ENCODE measurements at places on chromosomes 5 and 9.

- DNase-seq, result no peak
Observed at GRCh38 chr5:76528547-76529331, 94.5 kb downstream of the F2RL2 start.

DNA sequence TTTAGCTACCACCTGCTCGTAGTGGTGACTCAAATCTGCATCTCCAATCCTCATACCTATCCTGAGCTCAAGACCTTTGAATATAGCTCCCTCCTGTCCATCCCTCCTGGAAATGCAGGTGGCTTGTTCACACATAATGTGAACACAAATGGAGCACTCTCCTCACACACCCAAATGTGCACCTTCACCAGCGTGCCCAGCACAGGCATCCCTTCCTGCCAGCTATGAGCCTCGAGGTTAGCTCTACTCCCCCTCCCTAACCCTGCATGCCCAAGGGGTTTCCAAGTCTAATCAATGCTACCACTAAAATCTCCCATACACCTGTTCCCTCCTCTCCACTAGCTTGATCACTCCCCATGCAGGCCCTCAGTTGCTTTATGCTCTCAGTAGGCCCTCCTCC, 2.2 kb upstream of the TGFBI start:
- DNase-seq, result no peak

DNA sequence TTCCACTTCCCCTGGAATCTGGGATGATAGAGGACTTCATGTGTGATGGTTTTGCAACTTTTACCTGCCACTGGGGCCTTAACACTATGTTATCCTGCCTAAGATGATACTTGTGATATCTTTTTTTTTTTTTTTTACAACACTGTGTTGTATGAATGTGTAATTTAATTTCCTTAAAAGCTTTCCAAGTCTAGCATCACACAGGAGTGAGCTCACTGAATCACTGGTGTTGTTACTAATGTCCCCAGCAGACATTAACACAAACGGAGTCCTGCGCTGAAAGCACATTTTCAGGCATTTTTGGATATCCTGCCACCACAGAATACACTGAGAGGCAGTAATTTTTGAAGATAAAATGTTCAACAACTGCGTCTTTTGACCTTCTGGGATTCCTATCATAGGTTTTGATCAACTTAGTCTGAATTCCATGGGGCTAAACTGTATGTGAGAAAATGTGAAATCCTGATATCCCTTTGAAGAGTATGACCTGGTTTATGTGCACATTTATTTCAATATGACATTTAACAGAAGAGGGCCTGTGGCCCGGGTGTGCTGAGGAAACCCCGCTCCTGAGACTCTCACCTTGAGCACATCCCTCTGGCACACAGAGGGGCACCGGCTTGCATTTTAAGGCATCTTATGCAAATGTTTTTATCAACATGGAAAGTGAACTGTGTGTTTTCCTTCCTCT, 118.0 kb downstream of the FSTL4 start:
- DNase-seq, result no peak

GRCh38 chr5:124162767-124163532, 583.5 kb downstream of the ZNF608 start:
- no peak for DNase-seq

GRCh38 chr9:15293804-15294316, 13.2 kb downstream of the TTC39B start:
- no peak for DNase-seq

- DNase-seq, result no peak
Observed at GRCh38 chr5:13581132-13581531, 363.4 kb downstream of the DNAH5 start.

GRCh38 chr5:115320006-115320405, 23.6 kb upstream of the CCDC112 start:
- no peak for DNase-seq

GRCh38 chr9:20309124-20309523, 313.2 kb downstream of the MLLT3 start:
- no peak for DNase-seq

GRCh38 chr5:69502767-69503488, 10.3 kb downstream of the OCLN start:
- peak; percentile 61 for DNase-seq

DNA sequence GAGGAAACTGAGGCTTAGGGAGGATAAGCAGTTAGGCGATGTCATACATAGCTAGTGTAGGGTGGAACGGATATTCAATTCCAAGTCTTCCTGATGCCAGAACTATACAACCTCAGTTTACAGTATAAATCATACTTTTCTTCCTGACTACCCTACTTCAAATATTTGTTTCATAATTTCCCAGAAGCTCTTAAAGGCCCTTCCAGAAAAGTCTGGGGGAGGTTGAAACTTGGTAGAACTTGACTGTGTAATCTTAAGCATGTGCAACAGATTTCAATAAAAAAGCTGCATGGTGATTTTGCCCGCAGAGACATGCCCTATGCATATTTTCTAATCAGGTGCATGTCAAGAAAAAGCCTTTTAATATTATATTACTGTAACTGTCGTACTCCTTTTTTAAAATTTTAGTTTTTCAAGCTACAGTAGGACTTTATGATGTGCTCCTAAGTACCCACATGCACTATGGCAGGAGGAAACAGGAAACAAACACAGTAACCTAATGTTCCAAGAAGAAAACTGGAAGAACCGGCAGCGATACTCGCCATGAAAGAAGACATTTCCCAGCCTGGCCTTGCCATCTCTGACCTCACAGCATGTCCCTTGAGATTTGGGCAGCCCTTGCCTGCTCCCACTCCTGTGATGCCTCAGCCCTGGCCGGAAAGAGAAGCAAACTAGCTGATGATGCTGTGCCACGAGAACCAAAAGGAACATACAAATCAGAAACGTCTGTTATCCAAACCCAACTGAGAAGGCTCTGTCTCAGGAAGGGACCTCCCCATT, 266.0 kb downstream of the EFNA5 start:
- no peak for DNase-seq

DNA sequence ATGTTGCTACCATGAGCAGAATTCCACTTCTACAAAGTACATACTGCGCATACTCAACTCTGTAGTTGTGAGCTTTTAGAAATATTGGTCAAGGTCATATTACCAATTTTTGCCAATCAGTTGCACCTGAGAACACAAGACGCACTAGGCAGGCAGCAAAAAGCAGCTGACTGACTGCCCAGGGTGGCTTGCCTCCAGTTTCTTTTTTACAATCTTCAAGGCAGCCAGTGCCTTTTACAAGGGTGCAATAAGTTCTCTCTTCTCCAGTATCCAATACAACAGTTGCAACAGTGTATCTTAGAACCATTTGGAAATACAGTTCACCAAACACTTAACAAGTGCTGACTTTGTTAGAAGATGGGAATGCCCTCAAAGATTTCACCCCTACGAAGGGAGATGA, 16.1 kb upstream of the FOXB2 start:
- DNase-seq, result no peak

DNA sequence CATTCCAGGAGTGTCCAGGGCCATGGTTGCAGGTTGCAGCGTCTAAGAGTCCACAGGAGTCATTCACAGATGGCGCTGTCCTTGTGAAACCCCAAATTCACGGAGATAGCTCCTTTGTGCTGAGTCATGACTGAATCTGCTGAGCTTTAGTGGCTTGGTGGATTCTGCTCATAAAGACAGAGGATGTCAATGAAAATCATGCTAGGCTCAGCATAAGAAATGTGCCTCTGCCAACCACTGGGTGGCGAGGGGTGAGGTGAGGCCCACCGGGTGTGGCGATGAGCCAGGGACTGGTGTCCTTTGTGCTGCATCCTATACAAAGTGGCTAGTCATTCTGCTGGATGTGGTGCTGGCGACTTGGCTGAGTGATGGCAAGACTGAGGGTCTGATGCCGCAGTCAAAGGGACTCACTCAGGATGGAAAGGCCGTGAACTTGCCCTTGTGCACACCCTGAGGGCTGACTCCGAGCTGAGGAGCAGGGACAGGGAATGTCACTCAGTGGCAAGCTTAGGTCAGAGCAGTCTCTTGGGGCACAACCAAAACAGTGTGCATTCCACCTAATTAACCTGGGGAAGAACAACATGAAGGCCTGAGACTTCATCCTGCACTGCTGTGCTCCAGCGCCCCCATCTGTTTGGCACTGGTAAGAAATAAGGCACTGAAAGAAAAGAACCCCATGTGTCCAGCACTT, 71.5 kb downstream of the DAP start:
- peak; percentile 24 for DNase-seq

DNA sequence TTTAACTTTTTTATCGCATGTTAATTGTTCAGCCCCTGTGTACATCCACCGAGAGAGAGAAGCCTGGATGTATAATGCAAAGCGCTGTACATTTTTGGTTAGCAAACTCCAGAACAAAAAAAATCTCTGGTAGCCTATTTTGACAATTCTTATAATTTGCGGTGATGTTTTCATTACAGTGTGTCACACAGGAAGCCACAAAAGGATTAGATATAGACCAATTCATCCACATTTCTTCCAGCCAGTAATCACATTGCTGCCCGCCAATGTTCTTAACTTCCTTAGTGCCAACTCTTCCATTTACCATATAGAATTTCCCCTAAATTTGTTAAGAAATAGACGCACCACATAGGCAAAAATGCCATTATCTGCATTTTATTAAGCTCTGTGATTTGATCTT, 435.6 kb downstream of the EFNA5 start:
- no peak for DNase-seq

- DNase-seq, result peak; percentile 84
Observed at GRCh38 chr9:130732793-130733221, 39.2 kb downstream of the EXOSC2 start.

GRCh38 chr9:34654323-34655051, 2.5 kb downstream of the IL11RA start:
- peak; percentile 54 for DNase-seq

GRCh38 chr9:8365029-8365428, 565.5 kb upstream of the DMAC1 start:
- DNase-seq, result peak; percentile 81

DNA sequence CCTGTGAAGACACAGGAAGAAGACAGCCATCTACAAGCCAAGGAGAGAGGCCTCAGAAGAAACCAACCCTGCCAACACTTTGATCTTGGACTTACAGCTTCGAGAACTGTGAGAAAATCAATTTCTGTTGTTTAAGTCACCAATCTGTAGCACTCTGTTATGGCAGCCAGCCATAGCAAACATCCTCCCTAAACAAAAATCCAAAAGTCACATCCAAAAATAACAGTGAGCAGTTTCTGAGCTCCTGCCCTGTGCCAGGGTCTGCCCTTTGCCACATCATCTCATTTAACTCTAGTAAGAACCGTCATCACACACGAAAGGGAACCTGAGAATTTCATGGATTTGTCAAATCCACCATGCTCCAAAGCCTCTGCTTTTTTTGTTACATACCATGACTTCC, 118.8 kb downstream of the TRIM36 start:
- peak; percentile 1 for DNase-seq

DNA sequence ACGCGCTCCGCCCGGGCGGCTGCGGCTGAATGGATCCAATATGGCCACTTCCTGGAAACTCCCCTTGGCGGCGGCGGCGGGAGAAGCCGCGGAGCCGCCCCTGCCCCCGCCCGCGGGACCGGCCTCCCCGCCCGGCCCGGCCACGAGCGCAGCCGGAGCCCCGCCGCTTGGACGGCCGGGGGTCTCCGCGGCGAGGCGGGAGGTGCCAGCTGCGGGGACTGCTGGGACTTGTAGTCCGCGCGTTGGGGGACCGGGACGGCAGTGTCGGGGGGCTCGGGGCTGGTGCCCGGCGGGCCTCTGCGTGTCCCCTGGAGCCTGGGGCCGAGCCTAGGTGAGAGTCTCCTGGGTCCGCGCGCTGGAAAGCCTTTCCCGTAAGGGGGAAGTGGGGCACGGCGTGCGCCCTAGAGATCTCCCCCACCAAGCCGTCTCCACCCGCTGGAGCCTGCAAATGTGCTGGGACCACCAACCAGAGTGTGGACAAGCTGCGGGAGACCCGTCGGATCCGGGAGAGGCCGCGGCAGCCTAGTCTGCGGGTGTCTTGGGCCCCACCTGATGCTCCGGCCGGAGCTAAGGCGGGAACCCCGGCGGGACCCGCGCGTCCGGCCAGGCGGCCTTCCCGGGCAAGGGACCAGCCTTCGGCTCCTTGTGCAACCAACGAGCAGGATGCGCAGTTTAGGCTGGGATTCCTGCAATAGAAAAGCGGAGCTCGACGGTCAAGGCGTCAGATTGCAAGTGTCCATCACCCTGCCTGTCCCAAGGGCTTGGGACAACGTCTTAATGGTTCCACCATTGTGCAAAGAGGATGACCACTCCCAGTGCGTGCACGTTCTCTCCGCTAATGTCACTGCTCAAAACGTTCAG, at the start of gene SEPTIN8:
TSS of gene SEPTIN8 (minus strand) at position 31 of the 861 bp plus-strand sequence. CDS start 102 bp downstream, outside the sequence.
- DNase-seq, result peak; percentile 43
